NCI-H1105 (cell line): ENCODE measurements at places on chromosomes 16 and 17.

GRCh38 chr17:40552806-40553693 is 12.2 kb downstream of the CCR7 start:
- DNase-seq, result no peak

GRCh38 chr16:57694231-57694724 is 328 bp upstream of the DRC7 start:
- no peak for DNase-seq

DNA sequence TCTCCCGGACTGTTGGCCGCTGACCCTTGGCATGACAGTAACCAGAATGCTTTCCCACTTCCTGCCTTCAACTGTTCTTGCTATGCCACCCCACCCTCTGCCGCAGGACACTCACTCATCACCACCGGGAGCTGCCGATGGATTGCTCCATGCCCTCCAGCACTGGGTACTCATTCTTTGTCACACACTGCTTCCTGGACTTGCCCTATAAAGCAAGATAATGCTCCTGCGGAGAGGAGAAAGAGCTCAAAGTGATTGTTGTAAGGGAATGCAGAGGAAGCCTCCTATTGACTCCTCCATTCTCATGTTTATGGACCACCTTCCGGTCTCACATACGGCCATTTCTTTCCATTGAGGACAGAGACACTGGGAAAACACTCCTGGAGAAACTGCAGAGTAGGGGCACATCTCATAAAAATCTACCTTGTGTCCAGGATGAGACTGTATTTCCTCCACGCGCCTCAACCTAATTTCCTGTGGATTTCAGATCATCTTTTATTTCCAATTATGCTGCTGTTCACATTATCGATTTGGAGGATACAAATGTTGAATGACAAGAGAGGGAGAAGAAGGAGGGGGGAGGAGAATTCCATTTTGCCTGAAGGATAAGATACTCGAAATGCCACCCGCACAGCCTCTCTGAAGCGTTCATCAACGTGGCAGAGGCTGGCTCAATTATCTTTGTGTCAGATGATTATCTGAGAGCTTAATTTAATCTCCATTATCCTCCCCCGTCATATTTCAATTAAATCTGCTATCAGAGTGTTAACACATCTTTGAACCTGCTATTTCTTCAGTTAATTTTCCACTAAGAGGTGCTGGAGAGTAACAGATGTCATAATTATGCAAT is 486.1 kb upstream of the SALL1 start:
- DNase-seq, result peak; percentile 64

DNA sequence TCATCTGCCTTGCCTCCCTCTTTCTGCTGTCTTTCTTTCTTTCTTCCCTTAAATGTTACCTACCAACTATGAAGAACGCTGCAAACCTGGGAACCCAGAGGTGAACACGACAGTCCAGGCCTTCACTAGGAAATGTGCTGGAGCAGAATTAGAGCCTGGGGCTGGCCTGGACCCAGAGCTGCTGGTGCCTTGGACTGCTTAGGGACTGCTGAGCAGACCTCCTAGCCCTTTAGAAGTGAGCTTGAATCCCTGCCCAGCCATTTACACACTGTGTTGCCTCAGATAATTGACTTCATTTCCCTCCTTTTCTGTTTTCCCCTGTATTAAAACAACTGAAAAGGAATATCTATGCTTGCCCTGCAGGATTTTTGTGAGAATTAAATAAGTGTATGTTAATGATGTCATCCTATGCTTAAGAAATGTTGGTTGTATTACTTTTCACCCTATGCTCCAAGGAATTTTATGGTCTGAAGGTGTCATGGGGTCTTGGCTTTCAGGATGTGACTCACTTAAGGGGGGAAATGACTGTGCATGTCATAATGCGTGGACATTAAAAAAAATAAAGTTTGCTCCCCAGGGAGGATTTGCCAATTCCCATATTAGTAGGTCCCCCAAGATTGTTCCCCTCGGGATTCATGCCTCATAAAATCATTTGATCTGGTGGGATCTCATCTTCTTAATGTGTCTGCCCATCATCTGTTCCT is 11.5 kb downstream of the CDH13 start:
- DNase-seq, result no peak

GRCh38 chr17:78717431-78717980 is 64.6 kb downstream of the CYTH1 start:
- DNase-seq, result peak; percentile 34

DNA sequence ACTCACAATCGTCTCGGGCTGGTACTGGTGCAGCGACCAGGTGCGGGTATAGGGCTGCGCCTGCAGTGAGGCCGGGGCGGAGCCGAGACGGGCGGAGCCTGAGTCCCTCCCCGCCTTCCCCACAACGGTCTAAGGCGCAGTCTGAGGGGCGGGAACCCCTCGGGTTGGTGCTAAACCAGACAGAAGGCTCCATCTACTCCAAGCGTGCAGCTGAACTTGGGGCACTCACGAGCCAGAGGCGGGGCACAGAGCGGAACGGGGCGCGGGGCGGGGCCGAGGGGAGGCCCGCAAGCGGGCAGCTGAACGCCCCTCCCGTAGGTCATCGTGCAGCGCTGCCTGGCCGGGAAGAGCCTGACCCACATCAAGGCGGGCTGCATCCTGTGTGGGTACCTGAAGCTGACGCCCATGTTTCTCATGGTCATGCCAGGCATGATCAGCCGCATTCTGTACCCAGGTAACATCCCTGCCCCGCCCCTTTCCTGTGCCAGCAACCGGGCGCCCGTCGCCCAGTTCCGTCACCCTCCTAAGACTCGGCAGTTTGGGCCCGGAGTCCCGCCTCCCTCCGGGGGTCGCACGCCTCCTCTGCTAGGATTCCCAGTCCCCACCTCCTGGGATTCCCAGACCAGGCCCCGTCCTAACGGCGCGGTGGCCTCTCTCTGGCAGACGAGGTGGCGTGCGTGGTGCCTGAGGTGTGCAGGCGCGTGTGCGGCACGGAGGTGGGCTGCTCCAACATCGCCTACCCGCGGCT is 5.0 kb downstream of the SLC5A2 start:
- peak; percentile 61 for DNase-seq

GRCh38 chr17:17426184-17426583 is 50.6 kb upstream of the MED9 start:
- no peak for DNase-seq

DNA sequence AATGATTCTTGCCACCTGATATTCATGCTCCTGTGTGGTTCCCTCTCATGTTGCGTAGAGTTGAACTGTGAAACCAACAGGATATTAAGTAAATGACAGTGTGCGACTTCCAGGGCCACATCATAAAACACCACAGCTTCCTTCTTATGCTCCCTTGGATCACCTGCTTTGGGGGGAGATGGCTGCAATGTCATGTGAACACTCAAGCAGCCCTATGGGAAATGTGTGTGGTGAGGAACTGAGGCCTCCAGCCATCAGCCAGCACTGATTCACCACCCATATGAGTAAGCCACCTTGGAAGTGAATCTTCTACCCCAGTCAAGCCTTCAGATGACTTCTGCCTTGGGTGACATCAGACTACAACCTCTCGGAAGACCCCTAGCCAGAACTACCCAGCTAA is 427.5 kb downstream of the UTP18 start:
- no peak for DNase-seq

DNA sequence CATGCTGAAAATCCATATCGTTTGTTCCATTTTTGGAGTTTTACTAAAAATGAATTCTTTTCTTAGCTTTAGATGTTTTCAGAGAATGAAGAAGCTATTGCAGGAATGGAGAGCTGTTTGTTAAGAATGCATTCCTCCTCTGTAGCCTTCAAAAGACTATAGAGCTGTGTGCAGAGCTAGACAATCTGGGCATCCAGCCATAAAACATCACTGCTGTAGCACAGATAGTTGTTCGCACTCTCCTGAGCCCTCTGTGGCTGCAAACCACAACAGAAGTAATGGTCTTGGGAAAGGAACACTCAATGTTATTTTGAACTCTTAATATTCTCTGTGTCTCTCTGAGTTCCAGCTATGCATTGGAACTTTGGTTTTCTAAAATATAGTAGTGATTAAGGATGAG is 4.9 kb downstream of the TNRC6C start:
- peak; percentile 28 for DNase-seq

- no peak for DNase-seq
These were observed 677 bp downstream of the SNTB2 start for GRCh38 chr16:69187446-69188235.

DNA sequence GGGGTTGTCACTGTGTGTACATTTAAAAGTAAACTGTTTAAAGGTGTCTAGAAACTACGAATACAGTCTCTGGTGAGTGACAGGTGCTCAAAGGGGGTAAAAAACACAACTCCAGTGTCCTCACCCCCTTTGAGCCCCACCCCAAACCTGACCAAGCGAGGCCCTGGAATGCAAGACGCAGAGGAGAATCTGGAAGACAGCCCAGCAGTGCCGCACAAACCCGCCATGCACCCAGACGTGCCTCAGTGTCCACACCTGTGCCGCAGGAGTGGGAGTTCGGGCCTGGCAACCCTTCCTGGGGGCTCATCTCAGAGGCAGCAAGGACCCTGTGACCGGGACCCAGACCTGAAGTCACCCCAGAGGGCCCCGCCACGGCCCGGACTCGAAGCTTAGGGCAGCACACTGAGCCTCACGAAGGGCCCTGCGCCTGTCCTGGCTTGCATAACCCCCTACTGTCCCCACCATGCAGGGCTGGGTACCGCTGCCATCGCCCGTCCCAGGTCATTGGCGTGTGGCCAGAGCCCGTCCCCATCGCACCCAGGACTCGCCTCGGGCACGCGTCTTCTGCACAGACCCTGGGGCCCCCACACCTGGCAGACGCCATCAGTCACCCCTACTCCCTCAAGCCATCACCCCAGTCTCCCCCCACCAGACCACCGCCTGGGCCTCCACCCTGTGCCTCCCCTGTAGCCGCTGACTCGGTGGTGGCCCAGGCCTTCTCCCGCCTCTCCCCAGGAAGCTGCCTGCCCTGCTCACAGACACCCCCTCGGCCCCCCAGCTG is 33.0 kb upstream of the ZC3H18 start:
- DNase-seq, result no peak

DNA sequence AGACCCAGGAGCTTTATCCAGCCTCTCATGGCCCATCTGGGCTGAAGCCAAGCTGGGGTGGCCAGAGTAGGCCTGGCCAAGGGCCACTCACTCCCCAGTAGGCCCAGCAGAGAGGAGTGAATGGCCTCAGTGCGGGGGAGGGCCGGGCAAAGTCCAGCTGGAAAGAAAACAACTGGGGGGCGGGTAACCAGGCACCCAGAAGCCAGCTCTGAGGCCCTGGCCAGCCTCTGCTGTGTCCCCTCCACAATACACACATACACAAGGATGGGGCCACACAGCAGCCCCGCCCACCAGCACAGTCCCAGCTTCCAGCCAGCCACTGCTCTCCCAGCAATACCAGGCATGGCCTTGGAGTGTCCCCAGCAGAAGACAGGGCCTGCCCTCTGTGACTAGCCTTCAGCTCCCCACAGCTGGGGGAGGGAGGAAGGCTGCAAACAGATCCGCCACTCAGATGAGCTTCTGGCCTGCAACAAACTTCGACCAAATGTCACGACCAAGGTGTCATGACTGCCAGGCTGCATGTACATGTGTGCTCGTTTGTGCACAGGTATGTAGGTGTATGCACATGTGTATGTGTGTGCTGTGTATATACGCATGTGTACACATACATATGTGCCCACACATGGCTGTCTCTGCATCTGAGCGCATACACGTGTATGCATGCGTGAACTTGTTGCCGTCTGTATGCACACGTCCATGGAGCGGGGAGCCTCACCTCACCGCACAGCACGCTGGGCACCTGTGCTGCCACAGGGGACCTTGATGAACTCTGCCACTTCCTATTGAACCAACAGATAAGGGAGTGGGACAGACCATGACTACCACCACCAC is 5.0 kb downstream of the CARHSP1 start:
- DNase-seq, result no peak

GRCh38 chr17:27952366-27952765 is 59.2 kb upstream of the LYRM9 start:
- no peak for DNase-seq

DNA sequence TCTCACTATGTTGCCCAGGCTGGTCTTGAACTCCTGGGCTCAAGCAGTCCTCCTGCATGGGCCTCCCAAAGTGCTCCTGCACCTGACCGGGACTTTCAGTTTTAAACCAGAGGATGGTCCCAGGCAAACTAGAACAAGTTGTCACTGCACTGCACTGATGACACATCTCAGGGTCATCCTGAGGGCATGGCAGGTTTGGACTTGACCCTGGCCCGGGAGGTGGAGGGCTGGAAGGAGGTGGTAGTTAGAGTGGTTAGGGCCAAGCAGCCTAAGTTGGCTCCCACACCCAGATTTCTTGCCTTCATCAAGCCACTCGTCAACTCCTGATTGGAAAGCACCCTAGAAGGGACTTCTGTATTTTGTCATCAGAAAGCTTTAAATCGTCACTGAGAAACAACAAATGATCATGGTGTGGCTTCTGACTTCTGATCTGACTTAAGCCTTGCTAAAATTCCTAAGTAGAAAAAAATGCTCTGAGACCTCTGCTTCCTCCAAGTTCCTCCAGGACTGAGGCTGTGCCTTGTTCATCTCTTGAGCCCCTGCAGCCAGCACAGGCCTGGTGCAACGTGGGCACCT is 43.5 kb downstream of the EMP2 start:
- DNase-seq, result no peak

- no peak for DNase-seq
These were observed 56.4 kb upstream of the FAM20A start for GRCh38 chr17:68657576-68657975.

DNA sequence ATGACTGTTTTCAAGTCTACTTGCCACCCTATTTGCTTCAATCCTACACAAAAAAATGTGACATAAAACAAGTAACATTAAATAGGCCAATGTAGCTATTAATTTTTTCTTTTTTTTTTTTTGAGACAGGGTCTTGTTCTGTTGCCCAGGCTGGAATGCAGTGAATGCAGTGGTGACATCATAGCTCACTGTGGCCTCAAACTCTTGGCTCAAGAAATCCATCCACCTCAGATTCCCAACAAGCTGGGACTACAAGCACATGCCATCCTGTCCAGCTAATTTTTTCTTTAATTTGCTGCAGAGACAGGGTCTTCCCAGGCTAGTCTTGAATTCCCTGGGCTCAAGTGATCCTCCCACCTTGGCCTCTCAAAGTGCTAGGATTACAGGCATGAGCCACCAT is 29.4 kb downstream of the ANKFY1 start:
- DNase-seq, result no peak

- DNase-seq, result no peak
These were observed 8.0 kb upstream of the STX4 start for GRCh38 chr16:31025339-31025738.

DNA sequence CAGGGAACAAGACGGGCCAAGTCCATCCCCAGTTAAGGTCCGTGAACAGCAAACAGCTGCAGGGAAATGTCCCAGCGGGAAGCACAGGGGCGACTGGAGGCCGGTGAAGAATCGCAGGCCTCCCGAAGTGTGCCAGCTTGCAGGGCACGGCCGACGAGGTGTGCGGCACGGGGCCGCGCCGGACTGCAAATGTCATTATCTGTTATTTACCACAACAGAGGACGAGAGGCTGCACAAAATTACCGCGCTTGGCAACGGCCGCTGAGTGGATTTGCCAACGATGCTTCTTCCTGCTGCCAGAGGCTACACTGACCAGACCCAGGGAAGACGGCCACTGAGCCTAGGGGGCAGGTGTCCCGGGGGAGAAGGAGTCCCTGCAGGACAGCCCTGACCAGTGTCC is 53.1 kb downstream of the RPH3AL start:
- no peak for DNase-seq
